ENCODE measurements at places on chromosomes 4 and X. TPM values are rescaled to one million over a fixed set of nuclear protein-coding genes. Genes with fewer than 3 reads are reported as not detected.

DNA sequence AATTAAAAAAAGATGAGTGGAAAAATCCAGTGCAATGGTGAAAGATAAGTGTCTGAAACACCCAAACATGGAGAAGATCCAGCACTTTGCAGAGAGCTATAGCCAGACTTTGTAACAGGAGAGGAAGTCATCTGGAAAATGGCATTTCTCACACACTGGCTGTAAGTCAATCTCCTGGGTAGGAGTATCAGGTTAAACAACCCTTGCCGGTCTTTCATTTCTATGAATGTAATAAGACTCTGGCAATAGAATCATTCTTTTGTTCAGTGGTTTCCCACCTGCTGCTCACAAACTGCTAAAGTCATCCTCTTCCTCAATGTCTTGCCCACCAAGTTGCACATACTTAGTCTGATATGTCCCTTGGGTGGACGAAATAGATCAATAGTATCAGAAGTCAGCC, 94.0 kb upstream of the ATP8A1 start:
- no peak for DNase-seq

DNA sequence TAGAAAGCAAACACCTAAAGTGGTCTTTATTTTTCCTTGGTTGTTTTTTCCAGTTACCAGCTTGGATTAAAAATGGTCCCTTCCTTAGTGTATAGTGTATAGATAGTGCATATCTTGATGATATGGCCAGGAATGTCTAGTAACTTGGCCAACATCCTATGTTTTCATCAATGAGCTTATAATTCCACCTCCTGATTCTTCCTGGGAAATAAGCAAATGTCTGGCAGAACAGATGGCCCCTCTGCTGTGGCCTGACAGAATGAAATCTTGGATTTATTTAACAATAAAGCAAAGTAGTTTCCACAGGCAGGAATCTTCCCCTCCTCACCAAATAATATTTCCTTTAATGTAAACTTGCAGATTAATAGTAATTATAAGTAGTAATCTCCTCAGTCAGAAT, 6.1 kb downstream of the SCARB2 start:
- no peak for DNase-seq

DNA sequence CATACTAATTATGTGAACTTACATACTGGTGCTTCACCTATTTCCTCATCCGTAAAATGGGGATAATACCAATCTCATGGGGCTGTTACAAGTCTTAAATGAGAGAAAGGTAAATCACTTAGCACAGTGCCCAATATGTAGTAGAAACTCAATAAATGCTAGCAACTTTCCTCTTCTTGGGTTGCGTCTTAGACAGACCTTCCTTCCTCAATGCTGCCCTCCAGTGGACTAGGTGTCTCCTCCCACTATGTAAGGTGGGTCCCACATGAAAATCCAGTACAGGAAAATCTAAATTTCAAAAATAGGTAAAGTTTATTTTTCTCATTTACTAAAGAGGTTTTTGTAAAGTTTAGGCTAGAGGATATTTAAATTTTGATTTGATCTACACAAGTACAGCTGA, 20.6 kb downstream of the ZDHHC9 start:
- no peak for DNase-seq

- DNase-seq, result no peak
Observed at GRCh38 chr4:98794565-98795205, 134.2 kb downstream of the EIF4E start.

DNA sequence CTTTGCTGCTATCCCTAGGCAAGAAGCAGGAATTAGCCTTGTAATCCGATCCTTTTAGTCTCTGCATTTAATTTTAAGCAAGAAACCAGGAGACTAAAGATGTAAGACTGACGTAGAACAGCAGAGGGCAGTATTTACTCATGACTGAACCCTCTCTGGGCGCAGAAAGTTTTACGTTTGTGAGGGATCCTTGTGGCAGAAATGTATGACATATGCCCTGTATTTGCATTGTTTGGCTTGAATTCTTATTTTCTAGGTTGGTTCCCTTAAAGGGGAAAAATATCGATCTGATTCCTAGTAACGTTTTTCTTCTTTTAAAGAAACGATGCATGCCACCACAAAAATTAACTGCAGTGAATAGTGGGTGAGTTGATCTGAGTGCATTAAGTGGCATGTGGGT, 1.3 kb upstream of the FAT4 start:
- DNase-seq, result peak; percentile 95

DNA sequence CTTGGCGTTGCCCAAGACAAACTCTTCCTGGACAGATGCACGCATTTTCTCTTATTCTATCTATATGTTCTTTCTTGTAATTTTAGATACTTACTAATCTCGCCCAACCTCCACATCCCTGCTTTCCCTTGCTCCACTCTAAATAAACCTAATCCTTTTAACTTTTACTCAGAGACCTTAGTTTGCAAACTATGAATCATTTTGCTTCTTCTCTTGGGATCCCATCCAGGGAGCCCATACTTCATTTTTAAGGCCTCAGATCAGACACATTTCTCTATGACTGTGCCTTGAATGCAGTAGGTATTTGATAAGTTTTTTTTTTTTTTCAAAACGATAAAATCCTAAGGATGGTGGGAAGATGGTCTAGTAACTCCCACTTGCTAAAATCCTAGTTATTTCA, 353.8 kb upstream of the HAND2 start:
- no peak for DNase-seq

DNA sequence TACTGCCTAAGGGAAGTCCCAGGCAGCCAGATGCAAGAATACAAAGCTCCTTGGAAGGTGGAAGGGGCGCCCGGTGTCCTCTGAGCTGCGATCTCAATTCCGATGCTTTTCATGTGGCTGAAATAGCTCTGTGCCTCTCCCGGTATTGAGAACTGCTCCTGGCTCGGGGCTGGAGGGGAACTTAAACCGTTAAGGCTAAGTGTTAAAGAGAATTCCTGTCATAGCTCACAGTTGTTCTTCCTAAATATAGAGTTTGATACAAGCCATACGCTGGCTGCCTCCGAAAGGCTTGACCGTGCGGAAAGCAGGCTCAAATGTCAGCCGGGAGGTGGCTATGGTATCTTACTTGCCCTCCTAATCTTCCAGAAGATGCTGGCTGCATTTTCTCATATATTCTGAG, at the start of gene SMPX:
Gene SMPX (minus strand): TSS at position 157 of the 400 bp plus-strand sequence. CDS start 3,826 bp downstream, outside the sequence.
- no peak for DNase-seq

DNA sequence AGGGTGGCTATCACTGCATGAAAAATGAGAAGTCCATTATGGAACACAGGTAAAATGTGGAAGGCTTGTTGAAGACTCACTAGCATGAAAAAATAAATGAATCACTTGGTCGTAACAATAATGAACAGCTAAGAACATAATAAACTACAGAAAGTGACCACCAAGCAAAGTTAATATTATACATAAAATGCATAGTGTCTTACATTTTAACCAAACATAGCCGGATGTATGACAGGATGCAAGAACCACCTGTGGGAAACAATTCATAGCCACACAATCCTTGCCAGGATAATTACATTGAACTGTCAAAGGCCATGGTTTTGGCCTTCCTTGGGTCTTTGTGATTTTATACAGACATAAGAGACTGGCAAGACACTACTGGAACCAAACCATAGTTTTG, 81.9 kb upstream of the ATXN3L start:
- DNase-seq, result no peak

DNA sequence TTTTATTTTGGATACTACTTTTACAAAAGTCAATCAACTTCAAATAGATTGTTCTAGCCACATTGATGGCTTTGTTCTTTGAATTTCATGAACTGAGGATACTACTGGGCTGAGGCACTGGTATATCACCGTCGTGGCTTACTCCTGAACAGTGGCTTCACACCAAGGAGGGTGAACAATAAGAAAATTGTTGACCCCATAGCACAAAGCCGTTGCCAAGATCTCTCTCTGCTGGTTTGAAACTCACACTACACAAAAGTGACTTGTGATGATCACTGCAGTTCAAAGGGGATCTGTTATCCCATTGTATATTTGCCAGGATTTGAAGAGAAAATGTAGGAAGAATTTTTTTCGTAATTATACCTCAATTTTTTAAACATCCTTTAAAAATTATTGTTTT, 119.6 kb downstream of the PDLIM5 start:
- no peak for DNase-seq

DNA sequence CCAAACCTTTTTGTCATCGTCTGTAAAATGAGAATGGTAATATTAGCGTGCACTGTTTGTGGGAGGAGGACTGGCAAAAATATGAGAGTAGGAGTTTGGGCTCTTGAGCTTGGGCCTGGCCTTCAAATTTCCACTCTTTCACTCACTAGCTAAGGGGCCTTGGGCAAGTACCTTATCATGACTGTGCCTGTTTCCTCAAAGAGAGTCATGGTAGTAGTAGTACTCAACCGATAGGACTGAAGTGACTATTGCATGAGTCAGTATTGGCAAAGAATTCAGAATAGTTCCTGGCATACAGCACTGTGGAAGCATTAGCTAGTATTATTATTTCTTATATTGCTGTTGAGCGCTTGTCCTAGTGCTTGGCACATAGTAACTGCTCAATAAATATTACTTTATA, 16.0 kb upstream of the RBM3 start:
- DNase-seq, result no peak

- no peak for DNase-seq
Observed at GRCh38 chr4:151530230-151530629, 121.3 kb downstream of the FHIP1A start.

- DNase-seq, result no peak
Observed at GRCh38 chrX:155592331-155592730, 20.4 kb downstream of the TMLHE start.

CCNB3 gene
- total RNA-seq, result 0.19 TPM

MRPL1 gene
- 30.5 TPM for total RNA-seq

NUP62CL gene
- not detected for total RNA-seq

CLTRN gene
- total RNA-seq, result 2.1 TPM
